ENCODE measurements at places on chromosomes 1 and 21.
A peak's percentile ranks its signal among the peaks of the same experiment; 100 is the strongest.

DNA sequence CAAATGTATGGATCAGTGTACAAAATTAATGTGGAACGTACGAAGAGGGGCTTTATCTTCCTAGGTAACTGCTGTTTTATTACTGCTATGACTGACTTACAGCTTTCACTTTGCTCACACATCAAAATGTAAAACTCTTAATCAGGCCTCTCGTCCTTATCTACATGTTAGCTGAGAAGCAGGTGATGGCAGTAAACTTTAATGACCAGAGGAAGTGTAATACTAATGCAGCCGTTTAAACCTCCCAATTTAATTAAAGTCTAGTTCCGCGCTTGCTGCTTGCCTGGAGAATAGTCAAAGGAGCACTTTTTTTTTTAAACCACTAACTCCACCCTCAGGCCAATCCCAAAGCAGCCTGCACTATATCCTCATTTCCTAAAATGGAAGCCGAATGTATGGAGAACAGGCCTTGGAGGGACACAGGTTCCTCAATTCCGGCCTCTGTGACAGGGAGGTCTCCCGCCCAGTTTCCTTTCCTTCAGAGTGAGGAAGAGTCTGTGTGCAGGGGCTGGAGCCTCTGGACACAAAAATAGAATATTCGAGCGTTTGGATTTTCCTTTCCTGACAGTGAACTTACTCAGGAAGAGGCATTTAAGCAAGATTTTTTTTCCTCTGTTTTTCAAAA, 36.7 kb upstream of the RASAL2 start:
- no peak overlapping the region for H3K27ac ChIP-seq
- H3K4me1 ChIP-seq, result no peaks in the 10 kb centered on the region
- no peak for DNase-seq
- no peak overlapping the region for H3K4me3 ChIP-seq
- no peaks in the 10 kb centered on the region for H3K36me3 ChIP-seq

- H3K27ac ChIP-seq, result no peak overlapping the region
- H3K4me1 ChIP-seq, result peaks cover 4% of the 10 kb centered on the region
- no peaks in the 10 kb centered on the region for H3K36me3 ChIP-seq
- no peaks in the 10 kb centered on the region for H3K27me3 ChIP-seq
- H3K4me3 ChIP-seq, result no peak overlapping the region
- DNase-seq, result no peak
Observed at GRCh38 chr21:44399151-44399954, 45.9 kb downstream of the TRPM2 start.

DNA sequence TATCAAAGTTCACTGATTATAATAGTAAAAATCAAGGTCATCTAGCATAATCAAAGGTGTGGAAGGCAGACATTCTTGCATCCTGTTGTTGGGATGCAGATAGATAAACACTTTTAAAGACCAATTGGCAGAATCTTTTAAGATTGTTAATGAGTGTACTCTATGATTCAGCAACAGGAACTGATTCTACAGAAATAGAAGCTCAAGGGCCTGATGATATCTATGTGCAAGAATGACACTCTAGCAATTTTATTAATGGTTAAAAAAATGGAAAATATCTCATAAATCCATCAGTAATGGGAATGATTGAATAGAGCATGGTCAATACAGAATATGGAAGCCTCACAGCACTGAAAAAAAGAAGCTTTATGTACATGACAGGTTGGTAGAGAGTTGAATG, 2.2 kb upstream of the ATP1A4 start:
- no peaks in the 10 kb centered on the region for H3K36me3 ChIP-seq
- no peak overlapping the region for H3K27ac ChIP-seq
- no peak for DNase-seq
- H3K4me3 ChIP-seq, result no peak overlapping the region
- peaks cover 13% of the 10 kb centered on the region for H3K27me3 ChIP-seq

GRCh38 chr1:17156108-17156507, 36.9 kb upstream of the PADI2 start:
- H3K4me1 ChIP-seq, result peaks cover 4% of the 10 kb centered on the region
- peaks cover 12% of the 10 kb centered on the region for H3K27me3 ChIP-seq

DNA sequence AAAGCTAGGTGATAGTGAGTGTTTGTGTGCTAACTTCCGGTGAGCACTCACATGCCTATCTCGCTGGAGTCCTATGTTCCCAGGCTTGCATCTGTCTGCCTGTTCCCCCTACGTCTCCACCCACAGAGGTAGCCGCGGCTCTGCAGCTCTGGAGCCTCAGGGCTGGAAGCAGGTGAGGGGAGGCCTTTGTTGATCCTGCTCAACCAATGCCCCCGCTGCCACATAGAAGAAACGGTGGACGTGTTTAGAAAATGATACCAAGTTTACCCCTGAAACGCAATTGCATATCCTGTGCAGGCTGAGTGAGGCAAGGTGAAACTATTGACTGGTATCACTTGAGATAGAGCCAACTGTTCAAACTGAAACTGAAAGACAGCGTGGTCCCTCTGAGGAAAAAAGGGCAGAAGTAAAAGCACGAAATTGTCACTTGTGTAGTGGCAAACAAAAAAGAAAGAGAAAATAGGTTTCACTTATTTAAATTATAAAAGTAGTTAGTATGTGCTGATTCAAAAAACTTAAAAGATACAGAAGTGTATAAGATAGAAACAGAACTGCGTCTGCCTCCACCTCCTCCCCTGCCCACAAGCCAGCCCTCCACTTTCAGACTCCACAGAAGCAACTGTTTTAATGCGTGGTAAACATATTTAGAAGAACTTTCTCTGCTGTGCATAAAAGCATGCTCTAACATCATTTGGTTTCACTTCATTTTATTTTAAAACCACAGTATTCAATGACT, 38.6 kb upstream of the ETS2 start:
- peaks cover 27% of the 10 kb centered on the region for H3K4me1 ChIP-seq
- peaks cover 10% of the 10 kb centered on the region for H3K36me3 ChIP-seq
- H3K4me3 ChIP-seq, result peak overlapping the region; percentile 78
- peak; percentile 72 for DNase-seq
- peaks cover 17% of the 10 kb centered on the region for H3K27me3 ChIP-seq

- H3K4me3 ChIP-seq, result no peak overlapping the region
- peaks cover 6% of the 10 kb centered on the region for H3K27me3 ChIP-seq
- no peaks in the 10 kb centered on the region for H3K4me1 ChIP-seq
- no peak for DNase-seq
- no peak overlapping the region for H3K27ac ChIP-seq
Observed at GRCh38 chr21:16194788-16195537, 465.2 kb downstream of the USP25 start.

- DNase-seq, result no peak
- peaks cover 32% of the 10 kb centered on the region for H3K27me3 ChIP-seq
- H3K36me3 ChIP-seq, result no peaks in the 10 kb centered on the region
- H3K4me3 ChIP-seq, result peak overlapping the region; percentile 54
- peak overlapping the region; percentile 10 for H3K27ac ChIP-seq
Observed at GRCh38 chr1:94602802-94603625, 61.5 kb upstream of the F3 start.

DNA sequence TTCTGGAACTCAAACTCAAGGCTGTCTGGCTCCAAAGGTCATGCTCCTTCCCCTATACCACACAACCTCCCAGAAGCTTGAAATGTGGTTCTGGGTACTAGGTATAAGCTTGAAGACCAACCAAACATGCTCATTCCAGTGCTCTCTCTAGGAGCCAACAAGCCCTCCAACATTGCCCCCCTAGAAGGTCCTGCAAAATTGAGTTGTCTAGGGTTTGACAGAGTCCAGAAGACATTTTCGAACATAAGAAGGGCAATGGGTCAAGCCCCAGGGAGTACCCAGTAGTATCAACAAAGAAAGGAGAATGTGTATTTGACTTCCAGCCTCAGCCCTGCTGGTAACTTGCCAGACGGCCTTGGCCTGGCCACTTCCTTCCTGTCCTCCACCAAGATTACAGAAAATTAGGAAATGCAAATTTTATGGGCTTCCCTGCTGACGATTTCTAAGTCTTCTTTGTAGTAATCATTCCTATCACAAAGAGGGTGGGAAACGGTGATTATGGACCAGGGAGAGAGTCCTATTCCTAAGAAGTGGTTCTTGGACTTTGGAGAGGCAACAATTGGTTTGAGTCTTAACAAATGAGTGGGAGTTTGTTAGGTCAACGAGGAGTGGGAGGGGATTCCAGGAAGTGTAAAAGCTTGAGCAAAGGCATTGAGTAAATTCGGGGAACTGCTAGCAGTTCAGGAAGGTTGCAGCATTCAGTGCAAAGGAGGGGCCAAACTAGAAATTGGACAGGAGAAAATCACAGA, 18.7 kb upstream of the SLAMF1 start:
- no peaks in the 10 kb centered on the region for H3K27me3 ChIP-seq
- peak overlapping the region; percentile 62 for H3K4me3 ChIP-seq
- DNase-seq, result peak; percentile 64
- H3K36me3 ChIP-seq, result peaks cover 52% of the 10 kb centered on the region

DNA sequence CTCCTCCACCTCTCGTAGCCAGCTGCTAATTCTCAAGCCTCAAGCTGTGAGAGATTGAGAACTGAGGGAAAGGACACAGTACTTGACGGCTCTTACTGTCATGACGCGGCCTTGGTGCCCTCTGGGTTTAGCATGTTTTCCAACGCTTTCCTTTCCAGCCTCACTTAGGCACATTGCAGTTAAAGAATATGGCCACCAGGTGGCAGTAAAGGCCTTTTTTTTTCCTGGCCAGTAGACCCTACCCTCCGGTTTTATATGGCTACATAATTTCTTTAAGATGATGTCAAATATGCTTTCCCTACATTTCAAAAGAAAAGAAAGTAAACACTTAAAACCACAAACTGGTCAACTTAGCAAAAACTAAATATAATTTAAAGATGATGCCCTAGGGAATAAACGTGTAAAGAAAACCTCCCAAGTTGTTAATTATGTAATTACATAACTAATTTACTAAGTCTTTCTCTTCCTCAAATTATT, 56.8 kb upstream of the PRDX6 start:
- H3K4me1 ChIP-seq, result peaks cover 6% of the 10 kb centered on the region
- peak; percentile 58 for DNase-seq
- H3K27ac ChIP-seq, result no peak overlapping the region
- H3K27me3 ChIP-seq, result no peaks in the 10 kb centered on the region

DNA sequence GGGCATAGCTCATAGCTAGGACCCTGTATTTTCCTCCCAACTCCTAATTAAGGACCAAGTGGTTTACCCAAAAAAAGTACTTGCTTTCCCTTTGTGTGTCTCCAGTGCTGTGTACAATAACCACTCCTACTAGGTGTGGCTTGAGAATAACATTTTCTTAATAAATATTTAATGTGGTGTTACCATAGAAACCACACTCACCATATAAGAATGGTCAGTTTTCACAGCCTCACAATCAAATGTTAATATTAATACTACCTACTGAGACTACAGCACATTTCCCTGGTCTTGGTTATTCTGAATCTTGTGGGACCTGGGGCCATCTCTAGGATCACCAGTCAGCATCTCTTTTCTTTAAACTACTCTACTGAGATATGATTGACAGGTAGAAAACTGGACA, 83.5 kb upstream of the BCAR3 start:
- no peak overlapping the region for H3K27ac ChIP-seq
- no peak overlapping the region for H3K4me3 ChIP-seq
- no peak for DNase-seq
- peaks cover 2% of the 10 kb centered on the region for H3K36me3 ChIP-seq
- H3K27me3 ChIP-seq, result peaks cover 9% of the 10 kb centered on the region

DNA sequence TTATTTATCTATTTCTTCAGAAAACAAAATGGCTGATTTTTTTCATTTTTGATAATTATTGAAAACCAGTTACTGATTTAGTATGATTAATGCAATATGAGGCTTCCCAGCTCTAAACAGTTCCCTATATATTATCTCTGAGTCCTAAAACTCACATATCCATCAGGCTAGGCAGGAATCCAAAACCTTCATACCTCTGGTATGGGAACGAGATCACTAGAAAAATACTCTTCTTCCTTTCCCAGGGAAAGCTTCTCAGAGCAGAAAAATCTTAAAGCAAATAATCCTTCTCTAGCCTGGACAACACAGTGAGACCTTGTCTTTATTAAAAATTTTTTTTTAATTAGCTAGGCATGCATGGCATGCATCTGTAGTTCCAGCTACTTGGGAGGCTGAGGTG, 42.5 kb downstream of the KDM5B start:
- H3K4me1 ChIP-seq, result no peaks in the 10 kb centered on the region
- no peak overlapping the region for H3K4me3 ChIP-seq
- no peaks in the 10 kb centered on the region for H3K27me3 ChIP-seq
- DNase-seq, result no peak

Measured in activated CD4-positive, alpha-beta memory T cell treated with anti-CD3 and anti-CD28 coated beads, Interleukin-2, amount 10 ng/mL, durations not matched to agents 7 days and 5 days (primary cell).